Stimulated activated CD8-positive, alpha-beta memory T cell treated with anti-CD3 and anti-CD28 coated beads, Interleukin-7, amount 100 ng/mL, for 1 hour (primary cell): ENCODE measurements at places on chromosomes 2 and 18.

GRCh38 chr2:36568516-36569246 is 29.3 kb downstream of the FEZ2 start:
- DNase-seq = no peak

GRCh38 chr2:222756951-222757650 is 85.6 kb downstream of the MOGAT1 start:
- no peak for DNase-seq

DNA sequence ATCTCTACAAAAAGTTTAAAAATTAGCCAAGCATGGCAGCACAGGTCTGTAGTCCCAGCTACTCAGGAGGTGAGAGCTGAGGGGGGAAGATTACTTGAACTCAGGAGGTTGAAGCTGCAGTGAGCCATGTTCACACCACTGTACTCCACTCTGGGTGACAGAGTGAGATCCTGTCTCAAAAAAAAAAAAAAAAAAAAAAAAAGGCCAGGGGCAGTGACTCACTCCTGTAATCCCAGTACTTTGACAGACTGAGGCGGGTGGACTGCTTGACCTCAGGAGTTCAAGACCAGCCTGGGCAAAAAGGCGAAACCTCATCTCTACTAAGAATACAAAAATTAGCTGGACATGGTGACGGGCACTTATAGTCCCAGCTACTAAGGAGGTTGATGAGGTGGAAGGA is 37.0 kb downstream of the PUM2 start:
- DNase-seq = no peak

DNA sequence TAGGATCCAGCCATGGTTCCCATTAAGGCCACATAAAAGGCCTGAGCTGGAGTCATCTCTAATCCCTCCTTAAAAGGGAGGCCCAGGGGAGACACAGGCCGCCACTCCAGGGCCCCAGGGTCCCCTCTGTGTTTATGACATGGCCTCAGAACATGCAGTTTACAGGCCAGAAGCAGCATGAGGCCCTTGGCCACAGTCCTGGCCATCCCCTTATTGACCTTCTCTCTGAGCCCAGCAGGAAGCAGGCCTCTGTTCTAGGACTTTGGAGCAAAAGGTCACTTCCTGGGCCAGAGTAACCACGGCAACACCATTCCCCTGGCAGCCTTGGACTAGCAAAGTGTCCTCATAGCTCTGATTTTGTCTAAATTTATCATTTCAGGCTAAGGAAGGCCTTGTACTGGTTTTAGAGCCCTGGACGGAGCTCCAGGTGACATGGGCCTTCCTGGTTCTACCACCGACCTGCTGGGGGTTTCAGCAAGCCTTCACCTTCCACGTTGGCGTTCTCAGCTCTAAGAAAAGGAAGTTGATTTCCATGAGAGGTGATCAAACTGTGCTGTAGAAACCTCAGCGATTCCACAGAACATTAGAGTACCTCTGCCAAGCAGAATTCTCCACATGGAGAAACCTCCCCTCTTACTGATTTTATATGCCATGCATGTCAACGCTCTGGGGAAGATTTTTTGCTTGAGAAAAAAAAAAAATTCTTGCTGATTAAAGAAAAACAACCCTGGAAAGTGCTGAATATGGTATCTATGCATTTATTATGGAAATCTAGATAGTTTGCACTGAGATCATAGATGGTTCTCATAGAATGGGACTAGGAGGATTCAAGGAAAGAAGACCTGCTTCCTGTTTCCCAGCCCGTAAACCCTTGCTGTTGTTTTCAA is 53.7 kb downstream of the HS1BP3 start:
- no peak for DNase-seq
